NCI-H2107 (cell line): ENCODE measurements at places on chromosomes 13 and 19.

DNA sequence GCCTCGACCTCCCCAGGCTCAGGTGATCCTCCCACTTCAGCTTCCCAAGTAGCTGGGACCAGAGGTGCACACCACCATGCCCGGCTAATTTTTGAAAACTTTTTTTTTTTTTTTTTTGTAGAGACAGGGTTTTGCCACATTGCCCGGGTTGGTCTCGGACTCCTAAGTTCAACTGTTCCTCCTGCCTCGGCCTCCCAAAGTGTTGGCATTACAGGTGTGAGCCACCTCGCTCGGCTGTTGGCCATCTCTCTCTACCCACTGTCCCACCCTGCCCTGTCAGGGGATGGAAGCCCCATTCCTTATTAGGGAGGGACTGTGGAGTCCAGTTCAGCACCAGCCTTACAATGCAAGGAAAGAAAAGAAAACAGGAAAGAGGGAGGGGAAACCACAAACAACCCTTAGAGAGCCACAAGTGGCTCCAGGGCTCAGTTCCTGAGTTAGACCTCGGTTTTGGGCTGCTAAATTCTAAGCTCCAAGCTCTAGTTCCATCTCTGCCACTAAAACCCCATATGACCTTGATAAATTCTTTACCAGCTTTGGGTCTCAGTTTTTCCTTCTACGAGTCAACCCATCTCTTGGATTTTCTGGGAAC, 31.7 kb downstream of the ACTL9 start:
- no peak for DNase-seq

DNA sequence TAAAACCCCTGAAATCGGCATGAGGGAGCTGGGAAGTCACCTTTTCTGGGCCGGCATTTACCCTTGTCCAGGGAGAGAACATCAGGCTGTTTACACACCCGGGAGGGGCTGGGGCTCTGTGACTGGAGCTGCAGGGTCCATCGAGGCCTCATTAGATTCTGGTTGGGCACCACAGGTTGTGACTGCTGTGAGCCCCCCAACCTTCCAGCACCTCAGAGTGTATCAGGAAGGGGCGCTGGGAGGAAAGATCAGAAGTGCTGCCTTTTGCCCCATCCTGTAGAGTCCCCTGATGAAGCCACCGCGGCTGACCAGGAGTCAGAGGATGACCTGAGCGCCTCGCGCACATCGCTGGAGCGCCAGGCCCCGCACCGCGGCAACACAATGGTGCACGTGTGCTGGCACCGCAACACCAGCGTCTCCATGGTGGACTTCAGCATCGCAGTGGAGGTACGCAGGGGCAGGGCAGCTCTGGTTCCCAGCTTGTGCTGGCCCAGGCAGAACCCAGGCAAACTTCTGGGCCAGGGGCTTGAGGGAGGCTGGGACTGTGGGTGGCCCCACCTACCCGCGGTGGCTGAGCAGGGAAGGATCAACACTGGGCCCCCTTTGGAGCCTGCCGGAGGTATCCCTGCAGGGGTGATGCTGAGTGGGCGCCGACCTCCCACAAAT, 136.4 kb downstream of the STK24 start:
- DNase-seq = no peak

GRCh38 chr19:18493440-18494266, 28.2 kb downstream of the ELL start:
- DNase-seq = no peak

DNA sequence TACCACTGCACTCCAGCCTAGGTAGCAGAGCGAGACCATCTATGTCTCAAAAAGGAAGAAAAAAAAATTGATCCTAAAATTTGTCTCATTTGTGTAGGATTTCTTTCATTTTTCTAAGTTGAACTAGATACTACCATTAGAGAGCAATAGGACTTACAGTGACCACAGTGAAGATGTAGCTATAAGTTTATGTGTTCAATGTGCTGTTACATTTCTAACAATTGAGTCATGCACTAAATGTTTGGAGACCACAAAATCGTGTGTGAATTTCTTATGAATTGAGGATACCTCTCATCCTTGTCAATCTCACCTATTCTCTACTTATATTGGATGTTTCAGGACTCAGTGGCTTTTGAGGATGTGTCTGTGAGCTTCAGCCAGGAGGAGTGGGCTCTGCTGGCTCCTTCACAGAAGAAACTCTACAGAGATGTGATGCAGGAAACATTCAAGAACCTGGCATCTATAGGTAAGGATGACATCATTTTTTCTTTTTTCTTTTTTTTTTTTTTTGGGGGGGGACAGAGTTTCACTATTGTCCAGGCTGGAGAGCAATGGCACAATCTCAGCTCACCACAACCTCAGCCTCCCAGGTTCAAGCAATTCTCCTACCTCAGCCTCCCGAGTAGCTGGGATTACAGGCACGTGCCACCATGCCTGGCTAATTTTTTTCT, 12.8 kb downstream of the ZNF791 start:
- no peak for DNase-seq

DNA sequence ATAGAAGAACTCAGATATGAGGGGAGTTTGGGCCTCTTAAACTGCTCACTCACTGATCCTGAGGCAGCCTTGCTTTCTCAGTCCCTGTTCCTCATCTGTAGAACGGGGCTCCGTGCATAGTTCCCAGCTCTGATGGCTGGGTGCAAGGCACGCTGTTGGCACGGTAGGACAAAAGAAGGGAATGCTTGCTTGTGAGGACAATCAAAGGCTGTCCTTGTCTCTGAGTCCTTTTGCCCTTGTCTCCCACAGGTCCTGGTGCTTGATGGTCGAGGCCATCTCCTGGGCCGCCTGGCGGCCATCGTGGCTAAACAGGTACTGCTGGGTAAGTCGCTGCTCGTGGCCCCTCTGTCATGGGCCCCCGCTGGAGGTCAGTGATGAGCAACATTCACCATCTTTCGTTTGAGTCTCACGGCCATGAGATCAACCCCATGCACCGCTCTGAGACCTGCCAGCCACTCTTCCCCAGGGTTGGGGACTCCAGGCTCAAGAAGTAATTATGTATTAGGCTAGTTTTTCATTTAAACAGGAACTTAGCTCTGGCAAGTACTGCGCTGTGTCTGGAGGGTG, 2.3 kb downstream of the RPL13A start:
- no peak for DNase-seq

DNA sequence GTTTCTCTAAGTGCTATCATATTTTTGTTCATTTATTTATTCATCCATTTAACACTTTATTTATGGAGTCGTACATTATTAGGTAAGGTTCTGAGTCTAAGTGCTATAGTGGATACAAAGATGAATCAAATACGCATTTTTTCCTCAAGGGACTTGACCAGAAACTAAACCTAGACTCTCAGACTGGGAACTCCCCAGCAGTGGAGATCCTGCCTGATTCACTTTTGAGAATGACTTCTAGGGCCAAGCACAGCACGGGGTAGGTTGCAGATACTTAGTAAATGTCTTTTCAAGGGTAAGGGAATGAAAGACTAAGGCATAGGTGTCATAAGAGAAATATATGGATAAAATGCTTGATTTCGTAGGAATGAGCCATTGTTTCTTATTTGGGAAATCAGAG, 7.2 kb downstream of the DNAJC15 start:
- DNase-seq = no peak

DNA sequence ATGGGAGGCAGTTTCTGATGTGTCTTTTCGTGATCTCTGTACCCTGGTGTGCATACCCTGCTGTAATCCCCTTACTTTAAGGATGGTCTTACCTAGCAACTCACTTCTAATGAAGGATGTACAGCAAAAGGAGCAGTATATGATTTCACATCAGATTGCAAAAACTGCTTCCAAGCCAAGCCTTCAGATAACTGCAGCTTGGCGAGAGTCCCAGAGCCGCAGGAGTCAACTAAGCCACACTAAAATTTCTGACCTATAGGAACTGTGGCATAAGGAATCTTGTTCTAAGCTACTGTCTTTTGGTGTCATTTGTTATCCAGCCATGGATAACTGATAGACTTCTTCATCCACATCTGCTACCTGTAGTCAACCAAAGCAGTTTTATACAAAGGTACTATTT, 496.7 kb downstream of the GPC6 start:
- DNase-seq = no peak

- no peak for DNase-seq
Measured at GRCh38 chr13:100602493-100603111, 14.0 kb upstream of the GGACT start.

DNA sequence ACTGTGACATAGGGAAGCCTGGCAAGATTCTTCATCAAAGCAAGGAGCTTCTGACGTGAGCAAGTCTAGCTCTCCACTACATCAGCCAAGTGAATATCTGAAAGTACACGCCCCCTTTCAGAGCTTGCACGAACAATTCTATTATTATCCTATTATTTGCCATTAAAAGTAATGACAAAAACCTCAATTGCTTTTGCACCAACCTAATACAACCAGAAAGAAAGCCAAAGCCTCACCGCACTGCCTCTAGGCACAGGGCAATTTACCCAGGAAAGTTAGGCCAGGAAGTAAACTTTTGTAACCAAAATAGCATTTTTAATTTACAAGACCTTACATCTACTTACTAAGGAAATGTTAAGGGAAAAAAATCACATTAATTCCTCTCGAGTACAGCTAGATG, 41.2 kb downstream of the LATS2 start:
- DNase-seq = no peak

DNA sequence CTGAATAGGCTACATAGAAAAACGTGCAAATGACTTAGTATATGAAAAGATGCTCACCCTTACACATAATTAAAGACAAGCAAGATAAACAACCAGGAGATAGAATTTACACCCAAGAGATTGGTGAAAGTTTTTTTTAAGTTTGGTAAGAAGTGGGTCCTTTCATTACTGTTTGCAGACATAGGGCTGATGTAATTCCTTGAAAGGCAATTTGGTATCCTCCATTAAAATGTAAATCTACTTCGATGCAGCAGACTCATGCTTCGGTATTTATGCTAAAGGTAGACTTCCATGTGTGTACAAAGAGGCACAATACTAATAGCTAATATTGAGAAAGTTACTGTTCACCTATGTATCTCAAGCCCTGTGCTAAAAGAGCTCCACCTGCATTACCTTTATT, 33.5 kb downstream of the CNMD start:
- DNase-seq = no peak

GRCh38 chr13:45718063-45718462, 15.9 kb downstream of the CBY2 start:
- DNase-seq = no peak

- DNase-seq = no peak
Measured at GRCh38 chr13:95221971-95222732, 79.1 kb downstream of the ABCC4 start.

- DNase-seq = no peak
Measured at GRCh38 chr13:102935896-102936321, 90.1 kb downstream of the ERCC5 start.

DNA sequence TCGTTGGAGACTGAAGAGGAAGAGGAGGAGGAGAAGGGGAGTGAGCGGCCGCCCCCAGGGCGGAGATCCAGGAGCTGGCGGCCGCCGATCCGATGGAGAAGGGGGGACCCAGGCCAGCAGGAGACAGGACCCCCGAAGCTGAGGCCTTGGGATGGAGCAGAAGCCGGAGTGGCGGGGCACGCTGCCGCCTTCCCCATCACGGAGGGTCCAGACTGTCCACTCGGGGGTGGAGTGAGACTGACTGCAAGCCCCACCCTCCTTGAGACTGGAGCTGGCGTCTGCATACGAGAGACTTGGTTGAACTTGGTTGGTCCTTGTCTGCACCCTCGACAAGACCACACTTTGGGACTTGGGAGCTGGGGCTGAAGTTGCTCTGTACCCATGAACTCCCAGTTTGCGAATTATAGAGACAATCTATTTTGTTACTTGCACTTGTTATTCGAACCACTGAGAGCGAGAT, 1.8 kb downstream of the GADD45B start:
- DNase-seq = no peak

DNA sequence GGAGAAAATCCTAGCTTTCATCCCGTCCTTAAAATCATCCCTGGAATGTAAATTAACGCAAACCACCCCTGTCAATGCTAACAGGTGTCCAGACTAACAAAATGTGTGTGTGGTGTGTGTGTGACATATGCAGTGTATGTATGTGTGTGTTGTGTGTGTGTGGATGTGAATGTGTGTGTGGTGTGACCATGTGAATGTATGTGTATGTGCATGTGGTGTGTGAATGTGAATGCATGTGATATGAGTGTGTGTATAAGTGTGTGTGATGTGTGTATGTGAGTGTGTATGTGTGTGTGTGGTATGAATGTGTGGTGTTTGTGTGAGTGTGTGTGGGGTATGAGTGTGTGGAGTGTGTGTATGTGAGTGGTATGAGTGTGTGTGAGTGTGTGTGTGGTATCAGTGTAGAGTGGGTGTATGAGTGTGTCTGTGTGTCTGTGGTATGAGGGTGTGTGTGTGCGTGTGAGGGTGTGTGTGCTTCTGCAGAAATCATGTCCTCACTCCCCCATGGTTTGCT, 190.8 kb downstream of the TEX29 start:
- no peak for DNase-seq

DNA sequence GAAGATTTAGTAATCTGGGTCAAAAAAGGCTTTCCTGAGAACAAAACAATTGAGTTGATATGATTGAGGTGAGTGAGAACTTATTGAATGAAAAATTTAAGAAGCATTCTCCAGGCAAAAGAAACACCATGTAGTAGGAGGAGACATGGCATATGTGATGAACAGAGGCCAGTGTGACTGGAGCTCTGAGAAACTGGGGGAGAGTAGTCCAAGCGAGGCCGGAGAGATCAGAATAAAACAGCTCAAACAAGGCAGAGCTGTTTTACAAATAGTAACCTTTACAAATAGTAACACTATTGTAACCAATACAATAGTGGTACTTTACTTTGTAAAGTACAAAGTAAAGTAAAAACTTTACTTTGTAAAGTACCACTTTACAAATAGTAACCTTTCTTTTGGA, 1159.1 kb downstream of the PCDH9 start:
- no peak for DNase-seq

DNA sequence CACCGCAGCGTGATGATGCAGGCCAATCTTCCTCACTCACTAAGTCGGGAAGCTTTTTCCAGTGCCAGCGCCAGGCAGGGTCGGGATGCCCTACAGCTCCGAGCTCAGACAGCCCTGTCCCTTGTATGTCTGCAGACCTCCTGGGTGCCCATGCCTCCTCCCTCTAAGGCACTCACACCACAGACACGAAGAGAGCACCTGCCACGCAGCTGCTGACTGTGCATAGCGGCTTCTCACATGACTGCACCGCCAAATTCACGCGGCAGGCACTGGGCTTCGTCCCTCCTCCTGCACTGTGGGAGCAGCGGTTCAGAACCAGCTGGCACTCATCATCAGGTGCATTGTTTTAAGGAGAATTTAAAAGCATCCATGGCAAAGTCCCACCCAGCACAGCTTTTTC, 88.1 kb downstream of the SLC7A1 start:
- peak; percentile 33 for DNase-seq

DNA sequence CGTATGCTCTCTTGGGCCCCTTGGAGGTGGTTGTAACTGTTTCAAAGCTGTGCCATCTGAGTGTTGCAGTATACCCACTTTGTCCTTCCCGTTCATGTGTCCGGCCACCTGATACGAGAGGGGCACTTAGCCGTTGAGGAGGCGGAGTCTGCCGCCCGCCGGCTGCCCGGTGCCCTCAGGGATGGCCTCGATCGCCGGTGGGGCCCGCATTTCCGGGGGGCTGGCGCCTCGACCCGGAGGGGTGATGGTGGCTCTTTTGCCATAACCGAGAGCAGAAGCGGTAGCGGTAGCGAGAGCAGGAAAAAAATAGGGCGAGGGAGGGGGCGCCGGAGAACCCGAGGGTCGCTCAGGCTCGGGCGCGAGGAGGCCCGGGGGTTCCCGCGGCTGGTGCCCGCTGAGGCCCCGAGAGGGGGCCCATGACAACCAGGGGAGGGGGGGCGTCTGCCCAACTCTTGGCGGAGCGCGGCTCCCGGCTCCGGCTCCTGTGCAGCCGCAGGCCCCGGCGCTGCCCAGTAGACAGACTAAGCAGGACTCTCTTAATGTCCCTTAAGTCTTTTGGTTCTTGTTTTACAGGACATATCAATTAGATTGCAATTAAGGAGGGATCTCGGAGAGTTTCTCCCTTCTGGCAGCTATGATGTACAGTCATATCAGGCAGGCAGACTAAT, 342.7 kb upstream of the SGCG start:
- no peak for DNase-seq
